ENCODE measurements at places on chromosomes 3 and 15.

GRCh38 chr3:102514241-102514640 is 79.4 kb downstream of the ZPLD1 start:
- no peaks in the 10 kb centered on the region for H3K4me1 ChIP-seq
- no peaks in the 10 kb centered on the region for H3K27me3 ChIP-seq
- no peak overlapping the region for H3K4me3 ChIP-seq
- no peak for DNase-seq
- H3K27ac ChIP-seq = no peak overlapping the region

DNA sequence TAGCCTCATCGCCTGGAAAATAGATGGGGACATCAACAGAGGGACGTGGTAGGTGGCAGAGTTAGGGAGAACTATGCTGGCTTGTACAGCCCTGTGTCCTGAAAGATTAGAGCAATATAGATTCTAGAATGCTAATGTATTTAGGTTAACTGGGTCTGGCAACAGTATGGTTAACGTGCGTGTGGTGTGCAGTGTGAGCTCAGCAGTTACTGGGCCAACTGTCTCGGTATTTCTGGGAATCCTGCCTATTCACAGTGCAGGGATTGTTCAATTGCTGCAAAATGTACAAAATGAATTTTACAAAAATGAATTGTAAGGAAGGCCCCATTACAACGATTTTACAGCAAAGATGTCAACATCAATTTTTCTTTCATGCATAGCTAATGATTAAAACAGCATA is 20.6 kb downstream of the MEIS2 start:
- H3K4me1 ChIP-seq = peaks cover 5% of the 10 kb centered on the region
- no peak overlapping the region for H3K27ac ChIP-seq
- H3K27me3 ChIP-seq = no peaks in the 10 kb centered on the region
- no peak overlapping the region for H3K4me3 ChIP-seq

DNA sequence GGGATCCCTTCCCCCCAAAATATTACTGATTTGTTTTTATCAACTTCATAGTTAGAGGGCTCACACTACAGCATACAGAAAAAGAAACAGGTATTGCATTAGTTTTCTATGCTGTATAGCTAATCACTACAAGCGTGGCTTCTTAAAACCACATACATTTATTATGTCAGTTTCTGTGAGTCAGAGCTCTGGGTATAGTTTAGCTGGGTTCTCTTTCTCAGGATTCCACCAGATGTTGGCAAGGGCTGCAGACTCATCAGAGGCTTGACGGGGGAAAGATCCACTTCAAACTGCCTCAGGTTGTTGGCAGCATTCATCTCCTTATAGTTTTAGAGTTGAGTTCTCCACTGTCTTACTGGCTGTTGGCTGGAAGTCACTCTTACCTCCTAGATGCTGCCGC is 328.0 kb downstream of the NLGN1 start:
- no peak for DNase-seq
- no peaks in the 10 kb centered on the region for H3K36me3 ChIP-seq
- no peaks in the 10 kb centered on the region for H3K4me1 ChIP-seq
- no peak overlapping the region for H3K27ac ChIP-seq
- H3K4me3 ChIP-seq = no peak overlapping the region

DNA sequence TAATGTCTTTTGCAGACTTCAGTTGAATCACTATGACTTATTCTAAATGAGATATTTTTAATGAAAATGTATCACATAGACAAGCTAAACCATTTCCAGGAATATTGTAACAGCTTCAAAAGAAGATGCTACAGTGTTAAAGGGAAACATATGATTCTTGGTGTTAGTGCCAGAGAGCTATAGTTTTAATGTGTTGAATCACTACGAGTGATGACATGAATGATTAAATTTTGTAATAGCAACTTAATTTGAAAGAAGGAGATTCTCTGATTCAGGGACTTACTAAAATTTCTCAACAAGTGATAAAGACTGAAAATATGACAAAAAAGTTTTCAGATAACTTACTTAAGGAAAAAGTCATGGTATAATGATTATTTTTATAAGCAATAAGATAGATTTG is 267.3 kb upstream of the SLITRK3 start:
- no peak overlapping the region for H3K27ac ChIP-seq
- H3K4me3 ChIP-seq = no peak overlapping the region
- H3K4me1 ChIP-seq = no peaks in the 10 kb centered on the region
- H3K36me3 ChIP-seq = no peaks in the 10 kb centered on the region
- no peak for DNase-seq

DNA sequence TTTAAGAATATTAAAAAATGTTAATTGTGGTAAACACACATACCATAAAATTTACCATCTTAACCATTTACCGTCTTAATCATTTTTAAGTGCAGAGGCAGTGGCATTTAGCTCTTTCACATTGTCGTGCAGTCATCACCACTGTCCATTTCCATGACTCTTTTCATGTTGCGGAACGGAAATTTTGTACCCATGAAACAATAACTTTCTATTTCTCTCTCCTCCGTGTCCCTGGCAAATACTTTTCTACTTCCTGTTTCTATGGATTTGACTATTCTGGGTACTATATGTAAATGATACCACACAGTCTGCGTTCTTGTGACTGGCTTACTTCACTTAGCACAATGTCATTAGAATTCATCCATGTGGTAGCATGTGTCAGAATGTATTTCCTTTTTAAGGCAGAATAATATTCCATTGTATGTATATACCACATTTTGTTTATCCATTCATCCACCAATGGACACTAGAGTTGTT is 27.9 kb downstream of the AKAP13 start:
- no peak for DNase-seq
- no peak overlapping the region for H3K4me3 ChIP-seq
- H3K4me1 ChIP-seq = peaks cover 17% of the 10 kb centered on the region
- no peaks in the 10 kb centered on the region for H3K36me3 ChIP-seq

DNA sequence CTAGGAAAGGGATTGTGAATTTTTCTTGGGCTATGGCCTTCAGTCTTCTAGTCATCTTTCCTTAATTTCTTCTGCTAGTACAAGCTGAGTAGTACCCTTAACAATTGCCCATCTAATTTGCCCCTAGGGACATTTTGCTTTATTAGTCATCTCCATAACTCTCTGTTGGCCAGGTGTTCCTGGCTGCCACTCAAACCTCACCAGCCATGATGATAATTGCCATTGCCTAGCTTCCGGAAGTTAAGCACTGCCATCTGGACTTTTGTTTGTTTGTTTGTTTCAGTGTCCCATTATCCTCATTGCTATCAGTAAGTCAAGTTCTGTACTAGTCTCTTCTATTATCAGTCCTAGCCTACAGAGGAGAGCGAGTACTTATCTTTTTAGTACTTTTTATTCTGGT is 36.6 kb upstream of the UBL7 start:
- H3K4me1 ChIP-seq = no peaks in the 10 kb centered on the region
- DNase-seq = no peak
- no peak overlapping the region for H3K27ac ChIP-seq
- no peak overlapping the region for H3K4me3 ChIP-seq
- H3K36me3 ChIP-seq = no peaks in the 10 kb centered on the region

GRCh38 chr15:45276831-45277230 is 24.8 kb downstream of the SLC28A2 start:
- H3K27ac ChIP-seq = no peak overlapping the region
- H3K36me3 ChIP-seq = no peaks in the 10 kb centered on the region
- no peaks in the 10 kb centered on the region for H3K27me3 ChIP-seq
- peaks cover 6% of the 10 kb centered on the region for H3K4me1 ChIP-seq
- no peak overlapping the region for H3K4me3 ChIP-seq

DNA sequence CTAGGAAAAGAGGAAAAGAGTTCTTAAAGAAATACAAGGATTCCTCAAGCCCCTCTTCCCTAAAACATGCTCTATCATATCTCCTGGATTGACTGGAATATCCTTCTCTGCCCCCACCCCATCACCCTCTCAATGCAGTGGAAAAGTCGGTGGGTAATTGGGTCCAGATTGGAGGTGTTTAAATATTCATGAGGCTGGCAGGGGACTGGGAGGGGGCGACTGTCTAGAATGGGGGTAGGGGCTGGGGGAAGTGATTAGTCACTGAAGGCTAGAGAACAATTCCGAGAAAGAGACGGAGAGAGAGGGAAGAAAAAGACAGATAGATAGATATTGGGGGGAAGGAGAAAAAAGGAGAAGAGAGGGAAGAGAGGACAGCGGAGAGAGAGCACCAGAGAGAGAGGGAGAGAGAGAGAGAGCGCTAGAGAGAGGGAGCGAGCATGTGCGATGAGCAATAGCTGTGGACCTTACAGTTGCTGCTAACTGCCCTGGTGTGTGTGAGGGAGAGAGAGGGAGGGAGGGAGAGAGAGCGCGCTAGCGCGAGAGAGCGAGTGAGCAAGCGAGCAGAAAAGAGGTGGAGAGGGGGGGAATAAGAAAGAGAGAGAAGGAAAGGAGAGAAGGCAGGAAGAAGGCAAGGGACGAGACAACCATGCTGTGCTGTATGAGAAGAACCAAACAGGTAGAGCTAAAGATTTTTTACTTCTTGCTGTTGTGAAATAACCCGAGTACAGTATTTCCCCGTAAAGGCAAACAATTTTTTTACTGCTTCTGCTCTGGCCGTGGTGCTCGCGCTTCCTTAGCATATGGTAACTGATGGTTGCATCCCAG is at the start of gene GAP43:
TSS of gene GAP43 (plus strand) at position 467 of the 825 bp plus-strand sequence. CDS start at position 647, 180 bp downstream.
- H3K4me1 ChIP-seq = no peaks in the 10 kb centered on the region
- H3K36me3 ChIP-seq = no peaks in the 10 kb centered on the region
- peak; percentile 37 for DNase-seq
- no peaks in the 10 kb centered on the region for H3K27me3 ChIP-seq
- H3K4me3 ChIP-seq = peak within 1 kb of the TSS; percentile 12

GRCh38 chr3:3119393-3119851 is 7.3 kb upstream of the TRNT1 start:
- no peaks in the 10 kb centered on the region for H3K27me3 ChIP-seq
- H3K4me1 ChIP-seq = no peaks in the 10 kb centered on the region
- DNase-seq = no peak
- H3K4me3 ChIP-seq = no peak overlapping the region

DNA sequence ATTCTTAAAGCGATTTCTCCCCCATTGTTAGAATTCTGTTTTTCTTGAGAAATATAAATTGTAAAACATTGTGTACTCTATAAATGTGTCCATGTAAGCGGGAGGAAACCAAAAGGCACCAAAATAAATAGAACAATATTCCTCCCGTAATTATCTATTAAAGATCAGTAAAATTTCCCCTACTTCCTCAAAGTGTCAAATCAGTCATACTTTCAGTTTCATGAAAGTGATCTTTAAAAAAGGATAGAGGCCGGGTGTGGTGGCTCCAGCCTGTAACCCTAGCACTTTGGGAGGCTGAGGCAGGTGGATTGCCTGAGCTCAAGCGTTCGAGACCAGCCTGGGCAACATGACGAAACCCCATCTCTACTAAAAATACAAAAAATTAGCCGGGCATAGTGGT is 278.9 kb downstream of the MECOM start:
- H3K27ac ChIP-seq = no peak overlapping the region
- H3K27me3 ChIP-seq = no peaks in the 10 kb centered on the region
- no peak for DNase-seq
- H3K4me1 ChIP-seq = no peaks in the 10 kb centered on the region
- no peaks in the 10 kb centered on the region for H3K36me3 ChIP-seq

DNA sequence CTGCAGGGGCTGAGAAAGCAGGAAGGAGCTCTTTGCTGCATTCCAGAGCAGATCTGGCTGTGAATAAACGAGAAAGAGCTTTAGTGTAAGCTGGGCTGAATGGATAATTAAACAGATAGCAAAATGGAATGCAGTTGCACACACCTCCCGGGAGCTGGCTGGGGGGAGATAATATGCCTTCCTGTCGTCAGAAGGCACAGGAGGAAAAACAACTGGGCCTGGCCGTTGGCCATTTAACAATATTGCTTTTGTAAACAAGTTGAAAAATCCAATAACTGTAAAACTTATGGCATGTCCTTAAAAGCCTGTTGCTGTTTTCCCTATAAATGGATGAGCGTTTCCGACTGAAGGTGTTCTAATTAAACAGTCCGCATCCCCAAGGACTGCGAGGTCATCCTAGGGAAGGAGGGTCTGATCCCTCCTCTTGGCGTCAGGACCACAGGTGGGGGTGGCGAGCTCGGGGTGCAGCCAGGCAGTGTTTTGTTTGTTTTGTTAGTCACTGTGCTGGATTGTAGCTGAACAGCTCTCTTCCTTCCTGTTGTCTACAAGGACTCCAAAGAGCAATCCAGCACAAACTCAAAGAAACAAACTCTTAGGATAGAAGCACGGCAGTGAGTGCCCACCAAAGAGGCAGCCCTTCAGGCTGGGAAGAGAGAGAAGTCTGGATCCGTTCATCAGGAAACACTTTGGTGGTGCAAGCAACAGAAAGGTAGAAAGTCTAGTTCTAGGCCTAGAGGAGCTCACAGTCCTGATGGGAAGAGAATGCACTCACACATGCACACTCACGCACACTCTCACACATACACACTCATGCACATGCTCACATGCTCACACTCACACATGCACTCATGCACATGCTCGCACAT is 133.4 kb upstream of the SMAD3 start:
- no peaks in the 10 kb centered on the region for H3K27me3 ChIP-seq
- DNase-seq = no peak
- no peak overlapping the region for H3K27ac ChIP-seq
- H3K36me3 ChIP-seq = no peaks in the 10 kb centered on the region

DNA sequence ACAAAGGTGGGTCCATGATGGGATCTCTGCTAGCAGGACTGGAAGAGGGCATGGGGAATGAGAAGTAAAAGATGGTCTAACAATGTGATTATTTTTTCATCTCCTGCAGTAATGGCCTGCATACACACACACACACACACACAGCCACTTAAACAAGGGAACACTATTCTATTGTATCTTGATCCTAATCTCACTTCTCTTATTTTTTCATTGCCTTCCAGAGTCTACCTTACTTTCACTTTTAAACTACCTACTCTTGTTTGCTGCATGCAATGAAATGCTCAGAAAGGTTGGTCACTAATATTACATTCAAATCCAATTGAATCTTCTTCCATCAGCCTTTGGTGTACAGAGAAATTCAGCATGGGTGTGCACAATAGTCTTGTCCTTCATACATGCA is 853.8 kb downstream of the IGSF11 start:
- no peak overlapping the region for H3K27ac ChIP-seq
- H3K36me3 ChIP-seq = no peaks in the 10 kb centered on the region
- no peaks in the 10 kb centered on the region for H3K4me1 ChIP-seq
- no peak for DNase-seq

DNA sequence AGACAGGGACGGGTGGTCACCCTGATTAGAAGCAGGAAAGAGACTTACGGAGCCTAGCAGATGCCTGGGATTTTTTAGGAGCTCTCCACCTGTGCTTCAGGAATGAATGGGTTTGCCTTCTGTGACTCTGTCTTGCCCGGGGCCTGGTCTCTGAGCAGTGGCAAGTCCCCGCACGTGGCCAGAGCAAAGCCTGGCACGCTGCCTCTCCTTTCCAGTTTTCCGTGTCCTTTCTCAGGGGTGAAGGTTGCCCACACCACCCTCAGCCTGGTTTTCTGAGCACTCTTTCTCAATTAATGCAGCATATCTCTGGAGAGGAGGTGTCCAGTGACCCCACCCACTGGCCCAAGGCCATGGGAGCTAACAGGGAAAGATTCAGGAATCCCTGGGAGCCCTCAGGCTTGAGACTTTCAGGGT is 14.5 kb upstream of the CHST14 start:
- H3K36me3 ChIP-seq = no peaks in the 10 kb centered on the region
- H3K4me1 ChIP-seq = peaks cover 17% of the 10 kb centered on the region
- no peak overlapping the region for H3K27ac ChIP-seq
- DNase-seq = peak; percentile 67

All from testis (tissue), 5 donors.